ENCODE measurements at places on chromosomes 4 and X.

GRCh38 chrX:80306007-80306406 lies 114.2 kb upstream of the TENT5D start:
- no peak for DNase-seq

GRCh38 chr4:167232805-167233684 lies 1.2 kb downstream of the SPOCK3 start:
- DNase-seq: no peak

DNA sequence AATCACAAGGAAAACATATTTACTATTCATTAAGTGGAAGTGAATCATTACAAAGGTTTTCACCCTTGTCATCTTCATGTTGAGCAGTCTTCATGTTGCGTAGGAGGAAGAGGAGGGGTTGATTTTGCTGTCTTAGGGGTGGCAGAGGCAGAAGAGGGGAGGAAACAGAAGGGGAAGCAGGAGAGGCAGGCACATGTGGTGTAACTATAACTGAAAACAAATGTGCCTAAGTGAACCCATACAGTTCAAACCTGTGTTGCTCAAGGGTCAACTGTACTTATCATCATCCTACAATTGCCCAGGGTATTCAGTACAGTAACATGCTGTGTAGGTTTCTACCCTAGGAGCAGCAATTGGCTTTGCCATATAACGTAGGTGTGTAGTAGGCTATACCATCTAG lies 47.2 kb downstream of the SYNPO2 start:
- no peak for DNase-seq

DNA sequence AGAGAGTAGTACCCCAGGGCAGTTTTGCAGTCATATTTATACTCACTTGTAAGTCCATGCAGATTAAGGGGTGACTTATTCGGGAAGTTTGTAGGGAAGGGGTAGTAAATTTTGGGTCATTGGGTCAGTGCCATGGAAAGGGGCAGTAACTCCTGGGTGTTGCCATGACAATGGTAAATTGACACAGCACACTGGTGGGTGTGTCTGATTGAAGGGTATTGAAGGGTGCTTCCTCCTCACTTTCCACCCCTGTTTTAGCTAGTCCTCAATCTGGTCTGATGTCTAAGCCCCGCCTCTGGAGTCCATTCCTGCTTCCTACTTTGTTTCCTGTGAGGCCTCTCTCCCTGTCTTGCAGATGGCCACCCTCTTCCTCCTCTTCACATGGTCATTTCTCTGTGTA lies 11.9 kb downstream of the ODAPH start:
- DNase-seq: no peak

DNA sequence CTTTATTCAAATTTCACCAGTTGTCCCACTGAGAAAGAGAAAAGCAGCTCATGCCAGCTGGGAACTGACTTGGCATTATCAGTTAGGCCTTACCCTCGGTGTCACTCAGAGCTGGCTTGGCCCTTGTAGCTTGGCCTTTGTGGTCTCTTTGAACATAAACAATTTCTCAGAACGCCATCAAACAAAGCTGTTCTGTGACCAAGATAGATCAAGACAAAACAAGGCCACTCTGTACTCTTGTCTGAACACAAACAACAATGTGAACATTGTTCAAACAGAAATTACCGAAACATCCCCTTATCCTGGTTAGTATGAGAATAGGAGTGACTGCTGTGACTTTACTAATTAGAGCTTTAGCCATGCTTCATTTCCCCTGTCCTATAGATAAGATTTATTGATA lies 57.2 kb downstream of the DIPK2B start:
- DNase-seq: no peak

DNA sequence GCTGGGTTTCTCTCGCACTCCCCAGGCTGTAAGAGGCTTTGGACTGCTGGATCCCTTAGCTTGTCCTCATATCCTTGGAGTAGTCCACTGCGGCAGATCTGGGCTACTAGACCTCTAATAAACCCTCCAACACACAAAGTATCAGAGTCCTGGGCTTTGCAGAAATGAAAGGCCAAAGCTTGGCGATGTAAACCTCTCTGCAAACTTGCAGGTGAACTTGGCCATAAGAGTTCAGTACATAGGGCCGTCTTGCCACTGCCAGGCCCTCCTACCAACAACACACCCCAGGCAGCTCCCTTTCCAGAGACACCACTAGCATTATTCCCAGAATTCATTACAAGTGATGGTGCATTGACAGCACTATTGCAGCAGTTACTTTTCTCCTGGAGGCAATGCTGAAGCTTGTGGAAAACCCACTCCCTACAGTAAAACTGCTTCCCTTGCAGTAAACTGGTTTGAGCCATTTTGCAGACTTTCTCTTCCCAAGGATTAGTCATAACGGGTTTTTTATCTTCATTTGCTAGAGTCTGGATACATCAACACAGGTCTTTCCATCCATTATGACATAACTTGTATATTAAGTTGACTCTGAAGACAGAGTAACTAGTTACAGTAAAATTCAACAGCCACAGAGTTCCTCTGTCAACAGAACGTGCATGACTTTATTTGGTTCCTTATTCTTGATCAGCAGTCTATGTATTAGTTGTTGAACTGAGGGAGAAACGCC lies 2.4 kb downstream of the ANKRD50 start:
- no peak for DNase-seq

DNA sequence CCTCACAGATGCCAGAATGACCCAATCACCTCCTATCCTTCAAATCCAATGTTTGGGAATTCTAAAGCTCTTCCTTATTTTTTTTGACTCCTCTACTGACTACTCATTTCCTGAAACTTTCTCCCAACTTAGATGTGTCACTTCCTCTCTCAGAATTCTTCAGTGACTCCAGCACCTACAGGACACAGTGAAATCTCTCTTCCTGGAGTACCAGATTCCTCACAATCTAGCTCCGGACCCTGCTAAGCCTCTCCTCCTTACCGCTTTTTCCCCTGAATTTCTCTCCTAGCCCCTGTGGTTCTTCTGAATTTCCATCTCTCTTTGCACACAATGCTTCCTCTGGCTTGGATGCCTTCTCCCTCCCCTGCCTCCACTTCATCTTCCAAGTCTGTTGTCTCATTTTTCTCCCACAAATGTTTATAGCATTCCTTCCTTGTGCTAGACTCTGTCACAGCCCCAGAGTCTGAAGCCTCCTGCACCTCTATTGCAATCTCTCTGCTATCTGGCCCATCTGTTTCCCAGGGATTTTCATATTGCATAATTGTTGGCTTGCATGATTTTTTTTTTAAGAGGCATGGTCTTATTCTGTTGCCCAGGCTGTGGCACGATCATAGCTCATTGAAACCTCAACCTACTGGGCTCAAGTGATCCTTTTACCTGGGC lies 80.1 kb downstream of the ANAPC4 start:
- DNase-seq: no peak

GRCh38 chr4:13455411-13455810 lies 28.7 kb downstream of the RAB28 start:
- no peak for DNase-seq

Measured in neural crest cell (in vitro differentiated cells).